ENCODE measurements at places on chromosomes 7 and 10.

DNA sequence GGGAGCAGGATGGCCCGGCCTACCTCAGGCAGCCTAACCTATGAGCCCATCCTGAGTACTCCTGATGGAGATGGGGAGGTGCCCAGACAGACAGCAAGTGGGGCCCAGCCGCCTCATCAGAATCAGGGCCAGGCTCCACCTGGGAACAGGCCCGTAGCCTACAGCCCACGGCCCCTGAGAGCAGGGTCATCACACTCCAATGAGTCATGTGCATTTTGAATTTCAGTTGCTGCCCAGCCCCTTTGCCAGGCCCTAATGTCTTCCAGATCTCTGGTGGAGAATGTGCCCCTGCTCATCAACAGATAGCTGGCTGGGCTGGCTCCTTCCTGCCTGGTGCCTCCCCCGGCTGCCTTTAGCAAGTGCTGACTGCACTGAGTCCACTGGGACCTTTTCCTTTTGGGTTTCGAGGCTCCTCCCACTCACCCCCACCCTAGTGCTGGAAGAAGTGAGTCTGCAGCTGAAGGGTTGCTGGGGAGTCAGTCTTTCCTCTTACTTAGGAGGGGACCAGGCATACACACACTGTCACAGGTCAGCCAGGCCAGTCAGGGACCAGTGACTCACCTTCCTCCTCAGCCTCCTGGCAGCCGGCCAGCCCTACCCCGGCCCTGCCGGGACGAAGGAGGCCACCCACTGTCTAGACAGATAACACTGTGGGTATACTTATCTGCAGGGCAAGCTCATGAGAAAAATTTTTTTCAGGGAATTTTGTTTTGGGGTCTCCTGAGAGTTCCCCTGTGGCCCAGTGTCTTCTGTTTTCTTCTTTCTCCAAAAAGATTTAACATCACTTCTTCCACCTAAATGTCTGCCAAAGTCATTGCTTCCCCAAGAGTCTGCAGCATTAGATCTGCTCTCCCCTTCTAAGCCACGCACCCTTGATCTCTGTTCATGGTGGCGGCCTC, 9.1 kb upstream of the ASIC3 start:
- DNase-seq: peak; percentile 73

GRCh38 chr7:76403780-76404494, 5.6 kb downstream of the SSC4D start:
- no peak for DNase-seq

GRCh38 chr10:72759584-72759983, 67.6 kb downstream of the MCU start:
- DNase-seq: no peak

DNA sequence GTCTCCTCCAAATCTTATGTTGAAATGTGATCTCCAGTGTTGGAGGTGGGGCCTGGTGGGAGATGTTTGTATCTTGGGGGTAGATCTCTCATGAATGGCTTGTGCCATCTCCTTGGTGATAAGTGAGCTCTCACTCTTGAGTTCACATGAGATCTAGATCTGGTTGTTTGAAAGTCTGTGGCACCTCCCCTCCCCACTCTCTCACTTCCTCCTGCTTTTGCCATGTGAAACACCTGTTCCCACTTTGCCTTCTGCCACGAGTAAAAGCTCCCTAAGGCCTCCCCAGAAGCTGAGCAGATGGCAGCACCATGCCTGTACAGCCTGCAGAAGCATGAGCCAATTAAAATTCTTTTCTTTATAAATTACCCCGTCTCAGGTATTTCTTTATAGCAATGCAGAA, 23.5 kb downstream of the TMEM229A start:
- no peak for DNase-seq

- DNase-seq: peak; percentile 97
Measured at GRCh38 chr10:99620711-99621453, 643 bp upstream of the SLC25A28 start.

DNA sequence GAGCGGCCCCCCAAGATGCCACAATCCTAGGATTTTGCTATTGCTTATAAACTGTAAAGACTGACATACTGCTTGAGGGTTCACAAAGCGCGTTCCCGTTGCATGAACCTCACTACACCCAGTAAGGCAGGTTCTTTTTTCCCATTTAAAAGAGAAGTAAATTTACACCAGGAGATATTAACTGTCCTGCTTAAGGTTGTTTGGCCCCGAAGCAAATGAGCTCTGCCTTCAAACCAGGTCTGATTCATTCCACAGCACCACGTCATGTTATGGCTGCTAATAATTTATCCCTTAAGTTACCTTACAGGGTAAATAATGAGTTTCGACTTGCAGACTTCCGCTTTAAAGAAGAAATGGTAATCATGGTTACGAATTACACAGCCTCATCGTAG, 559 bp upstream of the FKBP14 start:
- no peak for DNase-seq

- no peak for DNase-seq
Measured at GRCh38 chr7:128681794-128682537, 9.9 kb downstream of the GARIN1A start.

DNA sequence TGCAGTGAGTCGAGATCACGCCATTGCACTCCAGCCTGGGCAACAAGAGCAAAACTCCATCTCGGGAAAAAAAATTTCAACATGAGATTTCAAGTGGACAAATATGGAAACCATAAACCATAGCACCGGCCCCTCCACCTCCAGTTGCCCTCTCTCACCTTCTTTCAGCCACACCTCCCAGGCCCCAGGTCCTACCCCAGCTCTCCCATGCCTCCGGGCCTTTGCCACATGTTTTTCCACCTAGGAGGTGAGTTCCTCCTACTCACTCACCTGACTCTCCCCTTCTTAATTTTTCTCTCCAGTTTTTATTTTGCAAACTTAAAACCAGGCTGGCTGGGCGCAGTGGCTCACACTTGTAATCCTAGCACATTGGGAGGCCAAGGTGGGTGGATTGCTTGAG, 13.7 kb upstream of the CLDN4 start:
- peak; percentile 25 for DNase-seq

DNA sequence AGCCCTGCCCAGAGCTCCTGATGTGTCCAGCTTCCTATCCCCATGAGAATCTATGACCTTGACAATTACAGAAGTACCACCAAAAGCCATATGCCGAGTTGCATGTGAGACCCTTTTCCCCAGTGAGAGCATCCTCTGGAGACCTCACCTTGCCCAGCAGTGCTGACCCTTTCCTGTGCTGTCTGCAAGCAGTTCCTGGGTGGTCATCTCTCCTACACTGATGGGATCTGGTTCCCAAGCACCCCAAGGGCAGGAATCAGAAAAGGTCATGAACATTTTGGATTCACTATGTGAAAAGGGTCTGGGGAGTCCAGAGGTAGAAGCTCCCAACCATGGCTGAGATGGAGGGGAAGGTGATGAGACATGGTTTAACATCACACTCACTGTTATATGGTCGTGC, 18.2 kb downstream of the SFTPD start:
- DNase-seq: peak; percentile 19

GRCh38 chr7:43618073-43618472, 35.2 kb downstream of the STK17A start:
- no peak for DNase-seq

DNA sequence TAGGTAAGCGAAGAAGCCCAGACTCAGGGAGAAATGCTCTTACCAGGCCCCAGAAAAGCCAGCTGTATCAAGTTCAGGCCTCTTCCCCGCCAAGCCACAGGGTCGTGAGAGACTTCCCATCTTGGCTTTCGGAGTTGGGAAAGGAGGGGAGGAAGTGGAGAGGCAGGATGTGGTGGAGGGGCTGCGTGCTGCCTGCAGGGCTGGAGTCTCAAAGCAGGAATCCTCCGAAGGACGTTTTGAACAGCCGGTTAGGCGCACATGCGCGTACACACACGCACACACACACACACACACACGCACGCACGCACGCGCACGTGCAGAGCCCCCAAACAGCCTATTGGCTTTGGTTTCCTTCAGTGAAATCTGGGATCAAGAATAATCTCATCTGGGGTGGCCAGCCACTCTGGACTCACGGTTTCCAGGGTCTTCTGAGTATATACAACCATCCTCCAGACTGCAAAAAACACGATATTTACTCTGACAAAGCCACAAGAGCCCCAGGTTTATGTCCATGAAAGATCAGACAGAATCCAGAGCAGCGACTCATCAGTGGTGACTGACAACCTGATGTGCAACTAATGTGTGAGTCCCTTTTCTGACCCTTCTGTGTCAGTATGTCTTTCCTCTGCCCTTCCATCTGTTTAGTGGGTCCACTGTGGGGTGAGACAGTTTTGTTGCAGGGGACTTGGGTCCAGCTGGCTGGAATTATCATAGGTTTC, 115.0 kb upstream of the ZNF438 start:
- DNase-seq: no peak

Data from ascending aorta (tissue), 2 donors.